Femur (tissue), 1 donor: ENCODE measurements at places on chromosomes 1 and 21.
A peak's percentile ranks its signal among the peaks of the same experiment; 100 is the strongest.

GRCh38 chr1:183968386-183968785, 69.1 kb downstream of the COLGALT2 start:
- no peak for DNase-seq

DNA sequence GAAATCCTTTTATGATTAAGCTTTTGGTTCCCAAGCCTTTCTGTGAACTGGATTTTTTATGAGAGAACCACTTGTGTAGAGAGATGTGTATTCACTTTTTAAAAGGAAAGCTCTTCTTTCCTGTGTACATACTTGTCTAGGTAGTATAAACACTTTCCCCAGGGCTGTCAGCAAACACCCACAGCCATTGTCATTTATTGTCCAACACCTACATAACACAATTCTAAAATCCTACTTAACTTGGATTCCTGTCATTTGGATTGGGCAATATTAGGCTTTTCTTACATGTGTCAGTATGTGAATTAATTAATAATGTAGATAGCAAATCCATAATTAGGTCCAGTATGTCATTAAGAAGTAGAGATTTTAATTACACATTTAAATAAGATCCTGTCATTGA, 12.3 kb downstream of the DDX20 start:
- DNase-seq = no peak

GRCh38 chr1:81505831-81506230, 294.9 kb upstream of the ADGRL2 start:
- DNase-seq = no peak

DNA sequence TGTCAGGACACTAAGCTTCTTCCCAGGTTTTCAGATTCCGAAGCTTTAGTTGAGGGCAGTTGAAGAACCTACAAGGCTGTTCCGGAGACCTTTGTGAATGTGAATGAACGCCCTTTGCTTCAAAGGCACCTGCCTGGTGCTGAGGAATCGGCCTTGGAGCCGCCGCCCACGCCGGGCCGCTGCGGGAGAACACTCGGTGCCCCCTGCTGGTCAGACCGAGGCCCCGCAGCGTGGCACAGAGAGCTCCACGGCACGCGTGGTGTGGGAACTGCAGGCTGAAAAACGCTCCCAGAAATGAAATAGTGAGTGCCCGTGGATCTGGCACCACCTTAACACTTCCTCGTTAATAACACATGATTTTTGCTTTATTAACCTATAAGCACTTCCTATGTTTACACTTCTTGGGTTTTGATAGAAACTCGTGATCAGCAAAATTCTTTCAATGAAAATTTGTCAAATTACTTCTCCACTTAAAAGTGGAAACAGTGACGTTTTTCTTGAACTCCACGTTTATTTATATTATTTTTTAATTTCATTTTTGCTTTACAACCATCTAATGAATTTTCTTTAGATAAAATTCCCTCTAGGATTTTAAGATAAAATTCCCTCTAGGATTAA, 460.6 kb downstream of the DSCAM start:
- DNase-seq = peak; percentile 25

- no peak for DNase-seq
Observed at GRCh38 chr1:9724706-9725476, 73.4 kb downstream of the PIK3CD start.

GRCh38 chr1:207831517-207832327, 79.2 kb downstream of the CD34 start:
- no peak for DNase-seq

- no peak for DNase-seq
Observed at GRCh38 chr1:180029524-180030135, 75.0 kb downstream of the CEP350 start.

DNA sequence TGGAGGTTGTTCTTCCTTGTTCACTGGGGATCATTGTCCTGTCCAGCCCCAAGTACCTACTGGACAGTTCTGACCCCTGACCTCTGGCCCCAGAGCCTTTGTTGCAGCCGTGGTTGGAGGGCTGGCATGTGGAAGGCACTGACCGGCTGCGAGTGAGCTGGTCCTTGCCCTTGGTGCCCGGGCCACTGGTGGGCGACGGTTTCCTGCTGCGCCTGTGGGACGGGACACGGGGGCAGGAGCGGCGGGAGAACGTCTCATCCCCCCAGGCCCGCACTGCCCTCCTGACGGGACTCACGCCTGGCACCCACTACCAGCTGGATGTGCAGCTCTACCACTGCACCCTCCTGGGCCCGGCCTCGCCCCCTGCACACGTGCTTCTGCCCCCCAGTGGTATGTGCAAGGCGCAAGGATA, 11.4 kb downstream of the TIE1 start:
- no peak for DNase-seq

DNA sequence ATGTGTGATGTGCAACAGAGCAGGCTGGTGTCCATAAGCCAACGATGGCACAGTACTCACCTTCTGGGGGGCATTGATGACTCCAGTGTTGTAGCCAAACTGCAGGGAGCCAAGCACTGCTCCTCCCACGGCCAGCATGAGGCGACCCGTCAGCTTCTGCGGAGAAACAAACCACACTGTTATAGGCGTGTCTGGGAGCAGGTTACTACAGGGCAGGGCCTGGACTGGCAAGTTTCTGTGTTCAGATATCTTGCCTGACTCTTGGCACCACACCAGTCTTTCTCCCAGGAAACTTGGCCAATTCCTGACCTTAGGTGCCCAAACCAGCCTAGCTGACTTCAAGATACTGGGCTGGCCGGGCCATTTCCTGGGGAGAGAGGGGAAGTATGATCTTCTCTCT, 15.5 kb downstream of the SLC2A1 start:
- DNase-seq = no peak

DNA sequence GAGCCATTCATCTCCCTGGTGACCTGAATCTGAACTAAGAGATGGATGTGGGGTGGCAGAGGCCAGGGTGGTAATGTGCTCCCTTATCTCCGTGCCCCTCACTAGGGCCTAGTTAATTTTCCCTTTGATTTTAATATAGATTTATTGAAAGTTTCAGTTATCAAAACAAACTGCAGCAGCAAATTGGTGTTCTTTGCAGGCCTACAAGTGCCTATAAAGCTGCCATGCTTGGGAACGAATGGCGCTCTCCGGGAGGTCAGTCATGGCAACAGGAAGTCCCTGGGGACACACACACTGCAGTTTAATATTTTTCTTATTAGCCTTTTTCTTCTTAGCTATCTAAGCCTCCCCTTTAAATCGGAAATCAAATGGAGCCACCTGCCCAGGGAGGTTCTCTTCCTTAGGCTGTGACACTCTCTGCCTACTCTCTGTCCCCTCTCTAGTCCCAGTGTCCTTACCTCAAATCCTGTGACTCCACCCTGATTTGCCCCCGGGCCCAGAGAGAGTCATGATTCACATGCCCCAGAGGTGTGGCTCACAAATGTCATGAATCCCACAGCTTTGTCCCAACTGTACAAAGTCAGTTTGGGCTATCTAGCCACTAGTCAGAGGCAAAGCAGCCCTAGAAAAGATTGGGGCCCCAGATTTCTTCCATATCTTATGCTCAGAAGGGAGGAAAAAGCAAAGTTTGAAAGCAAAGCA, 4.3 kb upstream of the ERI3 start:
- no peak for DNase-seq

GRCh38 chr1:19817160-19817559, 2.1 kb upstream of the RNF186 start:
- DNase-seq = no peak

DNA sequence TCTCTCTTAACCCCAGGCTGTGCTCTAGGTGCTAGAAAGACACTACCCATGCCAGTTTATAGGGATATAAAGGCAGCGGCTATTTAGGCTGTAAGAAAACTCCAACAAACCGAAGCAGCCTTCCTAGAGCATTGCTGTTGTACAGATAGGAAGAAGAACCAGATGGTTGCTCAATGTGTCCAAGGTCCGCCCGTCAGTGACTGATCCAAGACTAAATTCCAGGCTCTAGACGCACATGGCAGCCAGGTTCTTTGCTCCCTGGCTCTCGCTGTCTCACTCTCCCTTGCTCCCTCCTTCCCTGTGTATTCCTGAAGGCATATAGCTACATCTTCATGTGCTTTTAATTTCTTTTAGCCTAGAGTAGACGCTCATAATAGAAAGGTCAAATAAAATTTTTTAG, 303.4 kb downstream of the KIF26B start:
- DNase-seq = peak; percentile 33

DNA sequence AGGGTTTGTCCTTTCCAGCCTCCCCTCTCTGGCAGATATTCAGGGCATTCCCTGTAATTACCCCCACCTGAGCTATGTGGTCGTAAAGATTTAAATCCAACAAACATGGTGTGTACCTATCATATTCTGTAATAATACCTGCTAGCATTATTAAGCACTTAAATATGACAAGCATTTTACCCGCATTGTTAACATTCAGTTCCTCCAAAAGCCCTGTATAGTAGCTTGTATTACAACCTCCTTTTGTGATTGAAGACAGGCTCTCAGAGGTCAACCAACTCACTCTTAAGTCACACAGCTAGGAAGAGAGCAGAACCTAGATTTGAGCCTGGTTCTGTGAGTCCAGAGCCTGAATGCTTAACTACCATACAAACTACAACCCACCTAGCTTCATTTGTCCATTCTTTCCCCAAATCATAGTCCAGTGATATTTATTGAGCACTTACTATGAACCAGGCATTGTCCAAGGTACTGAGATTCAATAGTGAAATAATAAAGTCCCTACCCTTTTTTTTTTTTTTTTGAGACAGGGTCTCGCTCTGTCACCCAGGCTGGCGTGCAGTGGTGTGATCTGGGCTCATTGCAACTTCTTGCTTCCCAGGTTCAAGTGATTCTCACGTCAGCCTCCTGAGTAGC, 13.8 kb upstream of the KDM4A start:
- DNase-seq = no peak

DNA sequence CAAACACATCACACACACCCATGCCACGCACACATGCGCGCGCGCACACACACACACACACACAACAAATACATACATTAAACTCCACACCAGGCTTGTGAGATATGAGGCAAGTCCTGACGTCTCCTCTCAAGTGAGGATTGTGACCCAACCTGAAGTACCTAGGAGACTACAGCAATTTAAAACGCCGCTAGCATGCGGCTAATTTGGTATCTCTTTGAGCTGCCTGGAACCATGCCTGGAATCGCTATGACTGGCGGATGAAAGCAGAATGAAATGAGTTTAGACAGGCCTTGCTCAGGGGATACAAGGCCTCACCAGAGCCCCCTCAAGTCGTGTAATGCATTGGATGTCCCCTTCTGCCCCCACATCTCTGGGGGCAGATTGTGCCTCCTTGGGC, 1.6 kb upstream of the RAB7B start:
- DNase-seq = peak; percentile 51

DNA sequence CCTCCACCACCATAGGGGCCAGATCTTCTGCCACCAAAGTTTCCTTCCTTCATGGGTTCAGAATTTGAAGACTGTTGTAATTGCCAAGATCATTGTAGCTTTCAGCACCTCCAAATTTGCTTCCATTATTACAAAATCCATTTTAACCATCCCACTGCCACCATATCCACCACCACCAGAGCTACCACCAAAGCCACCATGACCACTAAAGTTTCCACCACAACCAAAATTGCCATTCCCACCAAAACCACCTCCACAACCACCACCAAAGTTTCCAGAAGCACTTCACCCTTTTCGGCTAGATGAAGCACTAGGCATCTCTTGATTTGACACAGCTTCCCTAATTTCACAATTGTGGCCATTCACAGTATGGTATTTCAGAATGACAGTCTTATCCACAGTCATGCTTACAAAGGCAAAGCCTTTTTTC, 45.2 kb downstream of the SLC30A7 start:
- no peak for DNase-seq

GRCh38 chr21:43306911-43307676, 119.8 kb downstream of the SIK1 start:
- no peak for DNase-seq

- peak; percentile 45 for DNase-seq
Observed at GRCh38 chr21:15141261-15141970, 76.6 kb upstream of the NRIP1 start.

DNA sequence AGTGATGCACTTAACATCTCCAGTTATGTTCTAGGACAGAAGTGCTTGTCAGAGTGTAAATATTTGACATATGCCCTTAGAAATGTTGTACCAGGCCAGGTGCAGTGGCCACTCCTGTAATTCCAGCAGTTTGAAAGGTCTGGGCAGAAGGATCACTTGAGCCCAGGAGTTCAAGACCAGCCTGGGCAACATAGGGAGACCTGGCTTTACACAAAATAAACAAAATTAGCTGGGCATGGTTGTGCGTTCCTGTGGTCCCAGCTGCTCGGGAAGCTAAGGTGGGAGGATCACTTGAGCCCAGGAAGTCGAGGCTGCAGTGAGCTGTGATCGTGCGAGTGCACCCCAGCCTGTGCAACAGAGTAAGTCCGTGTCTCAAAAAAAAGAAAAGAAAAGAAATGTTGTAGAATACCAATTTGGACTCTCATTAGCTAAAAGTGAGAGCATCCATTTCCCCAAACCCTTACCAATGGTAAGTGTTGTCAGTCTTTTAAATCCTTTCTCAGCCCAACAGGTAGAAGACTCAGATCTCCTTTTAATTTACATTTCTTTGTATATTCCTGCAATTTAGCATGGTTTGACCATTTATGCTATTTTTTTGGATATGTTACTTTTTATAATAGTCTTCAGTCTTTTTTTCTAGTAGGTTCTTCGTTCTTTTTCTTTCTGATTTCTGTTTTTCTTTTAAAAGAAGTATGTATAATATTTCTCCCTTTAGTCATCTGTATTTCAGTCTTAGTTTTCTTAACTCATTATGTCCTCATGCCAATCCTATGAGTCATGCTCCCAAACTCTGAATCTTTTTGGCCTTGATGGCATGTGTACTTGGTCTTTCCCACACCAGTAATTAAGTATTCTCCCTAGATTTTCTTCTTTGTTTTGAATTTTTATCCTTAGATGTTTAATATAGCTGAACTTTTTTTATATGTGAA, 74.4 kb downstream of the CAMTA1 start:
- DNase-seq = no peak

DNA sequence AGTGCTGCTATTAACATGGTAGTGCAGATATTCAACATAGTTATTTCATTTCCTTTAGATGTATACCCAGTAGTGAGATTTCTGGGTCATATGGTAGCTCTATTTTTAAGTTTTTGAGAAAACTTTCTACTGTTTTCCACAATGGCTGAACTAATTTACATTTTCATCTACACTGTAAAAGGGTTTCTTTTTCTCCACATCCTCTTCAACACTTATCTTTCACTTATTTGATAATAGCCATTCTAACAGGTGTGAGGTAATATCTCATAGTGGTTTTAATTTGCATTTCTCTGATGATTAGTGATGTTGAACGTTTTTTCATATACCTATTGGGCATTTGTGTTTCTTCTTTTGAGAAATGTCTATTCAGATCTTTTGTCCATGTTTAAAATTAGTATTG, 149.8 kb downstream of the PDE4B start:
- DNase-seq = no peak

GRCh38 chr1:41404308-41404761, 43.1 kb downstream of the FOXO6 start:
- peak; percentile 80 for DNase-seq
